Nephron progenitor cell (in vitro differentiated cells): ENCODE measurements at places on chromosomes 1 and 21.
A peak's percentile ranks its signal among the peaks of the same experiment; 100 is the strongest.

- peaks cover 12% of the 10 kb centered on the region for H3K4me1 ChIP-seq
- no peak overlapping the region for H3K27ac ChIP-seq
- no peak overlapping the region for H3K4me3 ChIP-seq
- peaks cover 80% of the 10 kb centered on the region for H3K27me3 ChIP-seq
Measured at GRCh38 chr1:11558276-11558675, 79.3 kb downstream of the DISP3 start.

DNA sequence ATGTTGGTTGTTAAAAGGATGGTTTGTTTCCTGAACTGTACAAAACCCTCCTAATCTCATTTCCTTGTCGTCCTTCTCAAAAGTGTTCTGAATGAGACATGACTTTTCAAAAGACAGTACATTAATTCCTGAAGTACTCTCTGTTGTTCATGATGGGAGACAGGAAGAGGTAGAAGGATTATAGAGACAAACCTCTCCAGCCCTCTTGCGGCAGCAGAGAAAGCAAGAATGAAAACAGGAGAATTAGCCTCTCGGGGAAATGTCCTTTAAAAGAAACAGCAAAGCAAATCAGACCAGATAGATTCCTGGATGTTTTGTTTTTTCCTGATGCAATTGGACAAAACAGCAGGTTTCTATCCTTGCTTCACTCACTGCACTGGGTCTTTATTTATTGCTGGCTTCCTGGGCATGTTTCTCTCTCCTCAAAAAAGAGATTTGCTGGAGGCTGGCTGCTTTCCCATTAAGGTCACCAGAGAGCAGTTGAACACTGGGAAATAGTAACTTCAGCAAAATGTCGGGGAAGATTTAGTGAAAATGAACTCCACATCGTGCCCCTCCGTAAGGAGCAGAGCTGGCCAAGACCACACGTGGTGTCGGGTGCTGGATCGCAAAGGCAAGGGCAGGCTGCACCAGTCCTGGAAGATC lies 145.8 kb upstream of the SYT6 start:
- peaks cover 6% of the 10 kb centered on the region for H3K27me3 ChIP-seq
- H3K36me3 ChIP-seq, result peaks cover 13% of the 10 kb centered on the region
- H3K27ac ChIP-seq, result peak overlapping the region; percentile 44
- H3K4me3 ChIP-seq, result no peak overlapping the region

DNA sequence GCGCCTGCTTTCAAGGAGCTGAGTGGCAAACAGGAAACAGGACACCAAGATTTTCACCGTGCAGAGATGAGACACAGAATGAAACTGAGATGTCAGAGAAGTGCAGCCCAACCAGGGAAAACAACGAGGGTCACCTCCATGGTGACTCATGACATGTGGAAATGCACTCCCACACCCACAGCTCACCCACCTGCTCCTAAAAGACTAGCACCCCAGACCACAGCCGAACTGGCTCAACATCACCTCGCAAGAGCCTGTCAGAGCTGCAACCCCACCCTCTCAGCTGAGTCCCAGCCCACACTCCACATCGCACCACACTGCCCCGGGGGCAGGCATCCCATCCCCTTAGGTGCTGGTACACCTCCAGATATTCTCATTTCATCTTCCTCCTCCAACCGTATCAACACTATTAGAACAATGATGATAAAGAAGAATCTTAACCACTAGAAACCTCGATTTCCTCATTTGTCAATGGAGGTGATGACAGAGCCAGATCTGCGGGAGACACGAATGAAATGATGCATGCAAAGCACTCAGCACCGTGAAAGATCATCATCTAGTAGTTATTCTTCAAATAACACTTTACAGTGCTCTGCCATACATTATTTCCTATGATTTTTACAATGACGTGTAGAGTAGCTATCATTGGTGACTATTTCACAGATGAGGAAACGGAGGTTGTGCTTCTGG lies 103.2 kb downstream of the DMRTB1 start:
- no peak overlapping the region for H3K4me3 ChIP-seq
- H3K36me3 ChIP-seq, result no peaks in the 10 kb centered on the region
- DNase-seq, result no peak
- peaks cover 45% of the 10 kb centered on the region for H3K4me1 ChIP-seq
- H3K27me3 ChIP-seq, result peaks cover 14% of the 10 kb centered on the region

DNA sequence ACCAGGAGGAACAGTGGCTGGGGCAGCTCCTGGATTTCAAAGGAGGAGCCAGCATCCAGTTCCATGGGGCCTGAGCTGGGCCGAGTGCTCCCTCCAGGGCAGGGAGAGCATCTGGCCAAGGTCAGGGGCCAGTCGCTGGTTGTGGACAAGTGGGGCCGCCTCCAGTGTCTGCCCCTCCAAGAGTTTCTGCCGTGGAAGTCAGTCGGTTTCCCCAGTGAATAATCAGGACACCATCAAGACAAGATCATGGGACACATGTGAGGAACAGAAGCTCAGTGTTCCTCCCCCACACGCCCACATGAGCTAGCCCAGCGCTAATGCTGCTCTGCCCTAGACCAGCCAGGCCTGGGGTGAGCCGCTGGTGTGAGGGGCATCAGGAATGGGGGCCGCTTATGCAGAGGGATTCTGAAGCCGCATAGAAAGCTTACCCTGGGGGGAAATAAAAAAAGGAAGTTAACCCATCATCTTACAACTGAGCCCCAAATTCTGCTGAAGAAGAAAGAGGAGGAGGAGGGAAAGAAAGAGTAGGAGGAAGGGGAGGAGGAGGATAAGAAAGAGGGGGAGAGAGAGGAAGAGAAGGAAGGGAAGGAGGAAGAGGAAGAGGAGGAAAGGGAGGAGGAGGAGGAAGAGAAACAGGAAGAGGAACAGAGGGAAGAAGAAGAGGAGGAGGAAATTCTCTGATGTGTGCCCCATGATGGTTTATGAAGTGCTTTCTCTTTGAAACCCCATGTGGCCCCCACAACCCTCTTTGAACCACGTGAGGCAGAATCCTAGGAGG lies 198.4 kb downstream of the MATN1 start:
- H3K36me3 ChIP-seq, result no peaks in the 10 kb centered on the region
- DNase-seq, result no peak
- H3K27ac ChIP-seq, result no peak overlapping the region
- H3K27me3 ChIP-seq, result peaks cover 14% of the 10 kb centered on the region

DNA sequence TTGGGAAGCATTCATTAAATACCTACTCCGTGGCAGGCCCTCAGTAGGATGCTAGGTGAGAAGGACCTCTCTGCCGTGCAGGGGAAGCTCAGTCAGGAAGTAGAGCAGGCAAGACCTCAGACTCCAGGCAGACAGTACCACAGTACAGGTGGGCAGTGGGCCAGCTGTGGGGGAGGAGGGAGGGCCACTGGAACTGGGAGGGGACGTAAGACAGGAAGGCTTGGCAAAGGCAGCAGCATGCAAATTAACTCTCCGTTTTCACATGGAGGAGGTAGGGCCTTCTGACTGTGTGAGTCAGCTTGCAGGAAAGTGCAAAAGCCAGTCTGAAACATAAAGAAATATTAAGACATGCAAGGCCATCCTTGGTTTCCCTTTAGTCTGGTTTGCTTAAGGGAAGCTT lies 157.7 kb downstream of the TRIM33 start:
- peaks cover 26% of the 10 kb centered on the region for H3K4me1 ChIP-seq
- H3K36me3 ChIP-seq, result peaks cover 5% of the 10 kb centered on the region
- H3K27ac ChIP-seq, result no peak overlapping the region
- peaks cover 14% of the 10 kb centered on the region for H3K27me3 ChIP-seq
- DNase-seq, result no peak

DNA sequence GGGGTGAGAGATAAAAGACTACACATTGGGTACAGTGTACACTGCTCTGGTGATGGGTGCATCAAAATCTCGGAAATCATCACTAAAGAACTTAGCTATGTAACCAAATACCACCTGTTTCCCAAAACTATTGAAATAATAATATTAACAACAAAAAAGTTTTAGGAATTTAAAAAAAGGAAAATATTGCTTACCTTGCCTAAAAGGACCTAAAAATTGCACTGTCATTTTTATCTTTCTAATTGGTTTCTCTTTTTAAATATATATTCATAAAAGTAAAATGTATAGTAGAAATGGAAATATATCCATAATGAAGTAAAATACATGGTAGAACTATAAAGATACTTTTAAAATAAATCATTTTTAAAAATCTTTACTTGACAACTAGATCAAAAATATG lies 719.3 kb upstream of the RGS18 start:
- no peak overlapping the region for H3K27ac ChIP-seq
- no peaks in the 10 kb centered on the region for H3K4me1 ChIP-seq
- H3K27me3 ChIP-seq, result no peaks in the 10 kb centered on the region
- no peak overlapping the region for H3K4me3 ChIP-seq
- no peak for DNase-seq

DNA sequence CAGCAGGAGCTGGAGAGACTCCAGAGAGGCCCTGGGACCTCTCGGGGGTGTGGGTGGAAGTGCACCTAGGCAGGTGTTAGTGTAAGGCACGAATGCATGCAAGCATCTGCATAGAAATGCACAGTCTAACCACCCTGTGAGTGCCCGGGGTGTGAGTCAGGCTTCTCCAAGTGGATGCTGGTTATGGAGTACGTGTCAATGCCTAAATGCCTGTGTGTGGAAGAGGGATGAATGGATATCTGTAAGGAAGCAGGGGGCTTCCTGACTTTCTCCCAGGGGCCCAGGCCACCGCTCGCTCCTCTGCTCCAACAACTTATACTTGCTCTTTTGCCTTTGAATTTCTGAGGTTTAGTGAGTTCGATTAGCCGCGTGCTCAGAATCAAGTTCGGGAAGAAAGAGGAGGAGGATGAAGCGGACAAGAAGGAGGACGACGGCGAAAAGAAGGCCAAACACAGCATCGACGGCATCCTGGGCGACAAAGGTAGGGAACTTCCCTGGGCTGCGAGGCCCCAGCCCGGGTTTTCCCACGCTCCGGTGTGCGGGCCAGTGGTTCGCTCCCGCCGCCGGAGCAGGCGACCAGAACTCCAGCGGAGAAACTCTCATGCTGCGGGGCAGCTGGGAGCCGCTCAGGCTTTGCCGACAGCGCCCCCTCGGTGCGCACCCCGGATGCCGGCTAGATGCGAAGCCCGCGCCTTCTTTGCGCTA lies 5.4 kb downstream of the PAX7 start:
- H3K27ac ChIP-seq, result no peak overlapping the region
- H3K4me1 ChIP-seq, result peaks cover 72% of the 10 kb centered on the region
- peaks cover 100% of the 10 kb centered on the region for H3K27me3 ChIP-seq
- no peaks in the 10 kb centered on the region for H3K36me3 ChIP-seq
- H3K4me3 ChIP-seq, result no peak overlapping the region

DNA sequence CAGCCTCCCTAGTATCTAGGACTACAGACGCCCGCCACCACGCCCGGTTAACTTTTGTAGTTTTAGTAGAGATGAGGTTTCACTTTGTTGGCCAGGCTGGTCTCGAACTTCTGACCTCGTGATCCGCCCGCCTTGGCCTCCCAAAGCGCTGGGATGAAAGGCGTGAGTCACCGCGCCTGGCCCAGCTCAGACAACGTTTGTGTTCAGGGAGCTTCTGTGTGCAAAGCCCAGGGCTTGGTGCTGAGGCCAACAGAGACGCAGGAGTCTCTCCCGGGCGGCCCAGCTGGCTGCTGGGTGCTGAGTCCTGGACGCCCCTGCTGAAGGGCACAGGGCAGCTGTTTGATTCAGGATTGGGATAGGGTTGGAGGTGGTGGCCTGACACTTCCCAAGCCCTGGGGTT lies 3.0 kb downstream of the PRKCZ start:
- no peak for DNase-seq
- peaks cover 29% of the 10 kb centered on the region for H3K4me1 ChIP-seq
- no peak overlapping the region for H3K4me3 ChIP-seq
- H3K27ac ChIP-seq, result no peak overlapping the region
- H3K36me3 ChIP-seq, result peaks cover 8% of the 10 kb centered on the region

GRCh38 chr1:199859491-199859933 lies 168.0 kb upstream of the NR5A2 start:
- no peak overlapping the region for H3K4me3 ChIP-seq
- H3K4me1 ChIP-seq, result peaks cover 33% of the 10 kb centered on the region
- no peaks in the 10 kb centered on the region for H3K27me3 ChIP-seq
- no peaks in the 10 kb centered on the region for H3K36me3 ChIP-seq
- H3K27ac ChIP-seq, result no peak overlapping the region

- H3K36me3 ChIP-seq, result no peaks in the 10 kb centered on the region
- peaks cover 13% of the 10 kb centered on the region for H3K4me1 ChIP-seq
- peaks cover 96% of the 10 kb centered on the region for H3K27me3 ChIP-seq
- no peak overlapping the region for H3K27ac ChIP-seq
- DNase-seq, result peak; percentile 47
Measured at GRCh38 chr1:50968821-50969610, 1.0 kb upstream of the CDKN2C start.

- H3K4me3 ChIP-seq, result peak overlapping the region; percentile 37
- no peaks in the 10 kb centered on the region for H3K36me3 ChIP-seq
- no peak overlapping the region for H3K27ac ChIP-seq
Measured at GRCh38 chr1:115826628-115827027, 14.3 kb downstream of the NHLH2 start.

GRCh38 chr1:22582661-22583635 lies 19.7 kb downstream of the EPHA8 start:
- no peak for DNase-seq
- no peak overlapping the region for H3K4me3 ChIP-seq
- H3K4me1 ChIP-seq, result no peaks in the 10 kb centered on the region
- H3K36me3 ChIP-seq, result no peaks in the 10 kb centered on the region

GRCh38 chr1:20612221-20612746 lies 21.0 kb upstream of the PINK1 start:
- no peak overlapping the region for H3K27ac ChIP-seq
- DNase-seq, result no peak
- no peak overlapping the region for H3K4me3 ChIP-seq
- H3K27me3 ChIP-seq, result no peaks in the 10 kb centered on the region

DNA sequence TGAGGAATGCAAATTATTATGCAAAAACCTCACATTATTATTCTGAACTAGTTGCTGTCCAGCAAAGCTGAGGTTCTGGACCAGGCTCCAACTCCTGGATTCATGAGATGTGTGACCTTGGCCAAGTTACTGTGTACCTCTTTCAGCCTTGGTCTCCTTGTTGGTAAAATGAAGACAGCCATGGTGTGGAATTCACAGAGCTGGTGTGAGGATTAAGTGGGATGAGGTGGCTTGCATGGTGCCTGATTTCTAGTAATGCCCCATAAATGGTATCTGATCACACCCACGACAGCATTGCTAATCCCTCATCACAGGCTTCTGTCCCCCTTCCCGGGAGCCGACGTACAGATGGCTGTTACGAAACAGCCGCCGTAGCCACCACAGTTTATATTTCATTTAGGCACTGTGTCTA lies 59.6 kb downstream of the PGBD5 start:
- H3K4me1 ChIP-seq, result peaks cover 11% of the 10 kb centered on the region
- H3K36me3 ChIP-seq, result no peaks in the 10 kb centered on the region
- H3K4me3 ChIP-seq, result no peak overlapping the region
- H3K27me3 ChIP-seq, result peaks cover 10% of the 10 kb centered on the region

DNA sequence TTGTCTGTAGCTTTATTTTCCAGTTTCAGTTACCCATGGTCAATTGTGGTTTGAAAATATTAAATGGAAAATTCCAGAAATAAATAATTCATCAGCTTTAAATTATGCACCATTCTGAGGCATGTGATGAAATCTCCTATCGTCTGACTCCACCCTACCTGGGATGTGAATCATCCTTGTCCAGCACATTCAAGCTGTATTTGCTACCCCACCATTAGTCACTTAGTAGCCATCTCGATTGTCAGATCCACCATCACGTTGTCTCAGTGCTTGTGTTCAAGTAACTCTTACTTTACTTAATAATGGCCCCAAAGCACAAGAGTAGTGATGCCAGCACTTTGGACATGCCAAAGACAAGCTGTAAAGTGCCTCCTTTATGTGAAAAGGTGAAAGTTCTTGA lies 4.0 kb downstream of the STPG1 start:
- DNase-seq, result no peak
- H3K4me3 ChIP-seq, result no peak overlapping the region
- peaks cover 10% of the 10 kb centered on the region for H3K4me1 ChIP-seq
- H3K27me3 ChIP-seq, result peaks cover 22% of the 10 kb centered on the region
- H3K36me3 ChIP-seq, result peaks cover 12% of the 10 kb centered on the region
- H3K27ac ChIP-seq, result no peak overlapping the region
